ENCODE measurements at places on chromosomes 6 and 20.

DNA sequence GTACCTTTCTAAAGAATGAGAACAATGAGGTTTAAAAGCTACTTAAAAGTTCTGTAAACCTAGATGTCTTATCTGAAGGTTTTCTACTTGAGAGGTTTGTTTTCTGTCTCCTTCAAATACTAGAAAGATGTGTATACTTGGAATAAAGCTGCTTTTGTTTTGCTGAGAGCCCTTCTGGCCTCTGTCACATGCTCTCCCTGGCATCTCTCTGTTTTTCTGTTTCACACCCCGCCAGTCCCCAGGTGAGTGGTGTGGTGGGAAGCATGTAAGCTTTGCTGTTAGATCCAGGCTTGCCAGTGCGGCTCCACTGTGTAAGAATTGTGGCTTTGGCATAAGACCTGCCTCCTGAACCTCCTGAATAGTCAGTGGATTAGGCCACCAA is 56.8 kb downstream of the SNX9 start:
- no peak for DNase-seq

DNA sequence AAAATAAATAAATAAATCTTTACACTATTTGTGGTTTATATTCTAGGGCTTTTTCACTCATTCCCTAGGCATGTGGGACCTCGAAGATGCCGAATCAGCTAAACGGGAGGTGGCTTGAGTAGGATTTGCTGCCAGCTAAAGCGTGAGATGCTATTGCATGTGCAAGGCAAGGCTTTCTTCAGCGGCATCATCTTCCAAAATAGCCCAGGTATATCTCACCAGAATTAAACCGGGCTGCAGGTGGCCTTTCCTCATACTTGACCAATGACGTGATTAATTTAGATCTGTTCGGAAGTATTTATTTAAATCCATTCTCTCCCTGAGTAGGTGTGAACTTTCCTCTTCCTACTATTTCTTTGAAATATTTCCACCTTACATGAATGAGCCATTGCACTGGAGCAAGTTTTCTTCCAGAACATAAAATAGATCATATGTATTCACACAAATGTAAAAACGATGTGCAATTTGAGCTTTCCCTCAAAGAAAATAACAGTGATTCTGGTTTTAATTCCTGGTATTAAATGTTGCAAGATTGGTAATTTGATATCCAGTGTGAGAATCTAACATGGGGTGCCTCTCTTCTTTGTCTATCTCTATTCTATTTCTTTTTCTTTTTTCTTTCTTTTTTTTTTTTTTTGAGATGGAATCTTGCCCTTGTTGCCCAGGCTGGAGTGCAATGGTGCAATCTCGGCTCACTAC is 24.3 kb upstream of the ZNF217 start:
- DNase-seq: no peak

DNA sequence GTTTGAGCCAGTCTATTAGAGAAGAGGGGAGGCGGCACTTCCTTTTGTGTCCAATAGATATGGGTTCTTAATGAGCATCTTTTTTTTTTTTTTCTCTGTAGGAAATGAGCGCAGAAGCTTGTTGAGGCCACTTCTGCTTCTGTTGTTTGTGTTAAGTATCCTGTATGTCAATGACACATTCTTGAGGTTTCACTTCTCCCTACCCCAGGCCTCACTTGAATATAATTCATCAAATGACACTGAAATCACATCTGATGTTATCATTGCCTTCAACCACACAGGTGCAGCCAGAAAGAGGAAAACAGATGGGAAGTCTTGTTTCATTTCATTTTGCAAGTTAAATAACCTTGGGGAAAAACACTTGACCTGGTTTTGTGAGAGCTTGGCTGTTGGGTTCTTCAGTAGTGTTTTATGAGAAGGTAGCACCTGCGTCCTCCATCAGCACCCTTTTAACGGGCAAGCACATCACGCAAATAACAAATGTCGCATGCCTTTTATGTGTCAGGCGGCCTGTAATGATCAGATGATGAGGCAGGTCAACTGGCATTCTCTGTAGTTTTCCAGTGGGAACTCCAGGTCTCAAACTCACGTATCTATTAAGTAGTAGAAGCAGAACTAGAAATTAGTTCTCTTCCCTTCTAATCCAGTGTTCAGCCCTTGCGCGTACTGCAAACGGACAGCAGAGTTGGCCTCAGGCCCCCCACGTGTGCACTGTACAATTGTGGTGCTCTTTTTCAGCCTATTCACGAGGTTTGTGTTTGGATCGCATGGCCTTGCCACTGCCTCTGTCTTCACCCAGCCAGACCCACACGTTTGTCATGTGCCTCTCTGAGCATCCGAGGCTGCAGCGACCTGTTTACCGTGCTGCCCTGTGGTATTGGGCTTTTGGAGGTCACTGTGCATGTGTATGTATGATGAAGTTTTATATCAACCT is 23.5 kb downstream of the PLEKHG1 start:
- DNase-seq: no peak

DNA sequence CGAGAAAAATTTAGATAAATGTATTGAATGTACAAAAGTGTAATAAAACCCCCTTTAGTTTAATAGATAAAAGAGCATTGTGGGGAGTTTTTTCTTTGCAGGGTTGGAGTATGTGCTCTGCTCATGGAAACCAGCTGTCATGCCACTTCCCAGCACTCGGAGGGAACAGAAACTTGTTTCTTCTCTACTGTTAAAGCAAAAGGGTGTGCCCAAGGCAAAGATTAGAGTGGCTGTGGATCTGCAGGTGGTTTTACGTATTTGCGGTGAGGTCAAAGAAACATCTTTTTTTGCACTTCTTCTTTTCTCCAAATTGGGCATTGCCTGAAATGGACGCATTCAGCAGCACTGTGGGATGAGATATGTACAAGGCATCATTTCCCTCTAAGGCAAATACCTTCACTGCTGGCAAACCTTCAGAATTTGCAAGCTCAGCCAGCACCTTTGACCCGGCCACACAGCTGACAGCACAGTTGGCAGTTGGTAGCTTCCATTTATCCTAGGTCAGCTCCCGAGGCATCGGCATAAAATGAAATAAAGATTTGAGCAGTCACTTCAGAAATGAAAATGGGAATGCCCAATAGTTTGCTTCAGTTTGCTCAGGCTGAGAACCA is 178.4 kb upstream of the EYA4 start:
- DNase-seq: no peak

DNA sequence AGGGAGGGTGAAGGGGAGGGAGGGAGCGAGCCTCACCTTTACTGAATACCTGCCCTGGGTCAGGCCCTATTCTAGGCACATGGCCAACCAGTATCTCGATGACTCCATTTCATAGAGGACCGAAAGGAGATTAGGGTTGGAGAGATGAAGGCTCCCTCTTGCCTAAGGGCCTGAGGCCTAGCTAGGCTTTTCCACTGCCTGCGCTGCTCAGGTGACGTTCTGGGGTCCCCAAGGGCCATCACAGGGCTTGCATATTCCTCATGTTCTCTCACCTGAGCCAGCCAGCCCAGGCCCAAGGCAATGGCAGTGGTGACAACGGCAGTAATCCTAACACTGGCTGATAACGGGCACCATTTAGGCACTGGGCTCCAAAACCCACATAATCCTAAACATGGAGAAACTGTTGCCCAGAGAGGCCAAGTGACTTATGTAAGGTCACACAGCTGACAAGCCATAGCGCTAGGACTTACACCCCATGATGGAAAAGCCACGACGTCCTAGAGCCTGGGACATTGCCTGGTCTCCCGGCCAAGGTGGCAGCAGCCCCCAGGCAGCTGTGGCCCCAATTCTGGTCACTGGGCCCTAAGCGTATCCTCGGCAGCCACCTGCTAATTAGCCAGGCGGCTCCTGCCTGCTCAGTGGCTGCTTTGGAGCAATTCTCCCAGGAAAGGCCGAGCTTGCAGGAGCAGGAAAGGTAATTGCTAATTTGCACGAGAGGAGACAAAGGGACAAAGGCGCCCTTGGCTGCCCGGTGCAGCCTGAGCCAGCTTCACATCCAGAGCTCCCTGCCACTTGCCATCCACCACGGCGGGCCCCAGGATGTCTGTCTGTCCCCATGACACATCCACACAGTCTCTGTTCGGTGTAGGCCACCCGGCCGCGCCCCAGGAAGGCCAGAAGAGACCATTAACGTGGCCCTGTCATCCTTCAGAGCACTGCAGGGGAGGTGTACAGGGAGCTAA is 21.5 kb downstream of the NOL4L start:
- no peak for DNase-seq

DNA sequence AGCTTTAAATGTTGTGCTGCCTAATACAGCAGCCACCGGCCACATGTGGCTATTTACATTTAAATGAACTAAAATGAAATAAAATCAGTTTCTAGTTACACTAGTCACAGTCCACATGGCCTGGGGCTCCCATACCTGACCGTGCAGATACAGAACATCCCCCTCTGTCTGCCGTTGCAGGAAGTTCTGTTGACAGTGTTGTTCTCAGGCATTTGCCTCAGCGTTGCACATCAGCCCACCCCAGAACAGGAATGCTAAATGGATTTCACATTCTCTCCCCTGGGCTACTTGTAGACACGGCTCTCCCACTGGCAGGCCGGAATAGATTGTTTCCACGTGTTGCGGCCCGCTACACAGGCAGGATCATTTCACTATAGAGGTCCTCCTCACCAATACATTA is 26.3 kb downstream of the JAG1 start:
- no peak for DNase-seq

DNA sequence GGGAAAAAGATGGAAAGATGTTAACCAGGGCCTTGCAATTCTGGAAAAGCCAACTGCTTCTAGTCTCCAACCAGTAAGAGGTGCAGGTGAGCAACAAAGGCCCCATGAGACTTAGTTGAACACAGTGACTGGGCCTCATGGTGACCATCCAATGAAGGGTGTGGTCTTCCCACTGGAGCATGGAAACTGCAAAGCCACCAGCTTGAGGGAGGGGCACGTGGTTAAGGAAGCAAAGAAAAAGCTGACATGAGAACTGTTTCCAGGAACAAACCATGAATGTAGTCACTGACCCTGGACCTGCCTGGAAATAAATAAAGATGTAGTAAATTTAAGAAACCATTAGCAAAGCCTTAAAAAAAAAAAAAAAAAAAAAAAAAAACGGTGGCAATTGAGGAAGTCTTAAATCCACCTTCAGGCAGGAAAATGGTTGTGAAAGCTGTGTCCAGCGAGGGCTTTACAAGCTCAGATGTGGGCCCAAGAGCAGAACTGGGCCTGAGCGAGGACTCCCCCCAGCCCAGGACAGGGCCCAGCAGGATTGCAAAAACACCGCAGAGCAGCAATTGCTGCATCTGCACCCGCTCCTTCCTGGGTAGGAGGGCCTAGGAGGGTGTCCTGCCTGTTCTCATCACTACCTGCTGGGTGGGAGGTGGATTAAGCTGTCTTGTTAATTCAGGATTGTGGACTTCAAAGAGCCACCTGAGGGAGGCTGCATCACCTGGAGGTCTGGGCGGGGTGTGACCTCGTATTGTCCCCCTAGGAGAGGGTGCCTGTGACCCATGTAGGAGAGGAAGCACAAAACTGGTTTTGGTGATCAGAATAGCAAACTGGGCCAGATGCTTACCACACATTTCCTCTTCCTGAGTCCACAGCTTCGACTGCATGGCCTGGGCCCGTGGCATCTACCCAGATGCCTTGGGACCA is 10.3 kb downstream of the GFRA4 start:
- no peak for DNase-seq

DNA sequence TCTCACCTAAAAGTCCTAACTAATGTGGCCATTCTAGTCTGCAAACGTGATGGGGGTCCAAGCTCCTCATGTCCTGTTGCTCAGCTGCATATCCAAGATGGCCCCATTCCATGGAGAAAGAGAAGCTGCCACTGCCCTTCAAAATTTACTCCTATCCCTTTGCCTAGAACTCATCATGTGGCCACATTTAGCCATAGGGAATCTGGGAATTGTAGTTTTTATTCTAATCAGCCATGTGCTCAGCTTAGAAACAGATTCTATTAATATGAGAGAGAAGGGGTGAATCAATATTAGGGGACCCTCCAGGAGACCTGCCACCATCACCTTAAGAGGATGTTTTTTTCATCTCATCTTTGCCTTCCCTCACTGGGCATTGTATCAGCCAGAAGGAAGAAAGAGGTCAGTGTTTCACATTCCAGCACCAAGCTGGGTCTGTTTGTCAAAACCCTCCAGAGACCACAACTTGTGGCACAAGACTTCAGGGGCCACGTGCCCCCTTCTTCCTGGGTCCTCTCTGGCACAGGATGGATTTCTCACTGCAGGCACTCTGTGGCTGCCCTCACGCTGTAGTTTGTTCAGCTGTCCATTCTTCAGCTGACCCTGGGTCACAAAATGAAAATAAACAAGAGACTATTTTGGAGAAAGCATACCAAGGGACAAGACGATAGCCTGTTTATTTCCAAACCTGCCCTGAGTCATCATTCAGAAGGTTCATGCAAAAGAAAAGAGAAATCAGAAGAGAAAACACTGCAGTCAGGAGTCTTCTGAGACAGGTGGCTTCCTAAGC is 172.0 kb downstream of the EYA2 start:
- DNase-seq: no peak

DNA sequence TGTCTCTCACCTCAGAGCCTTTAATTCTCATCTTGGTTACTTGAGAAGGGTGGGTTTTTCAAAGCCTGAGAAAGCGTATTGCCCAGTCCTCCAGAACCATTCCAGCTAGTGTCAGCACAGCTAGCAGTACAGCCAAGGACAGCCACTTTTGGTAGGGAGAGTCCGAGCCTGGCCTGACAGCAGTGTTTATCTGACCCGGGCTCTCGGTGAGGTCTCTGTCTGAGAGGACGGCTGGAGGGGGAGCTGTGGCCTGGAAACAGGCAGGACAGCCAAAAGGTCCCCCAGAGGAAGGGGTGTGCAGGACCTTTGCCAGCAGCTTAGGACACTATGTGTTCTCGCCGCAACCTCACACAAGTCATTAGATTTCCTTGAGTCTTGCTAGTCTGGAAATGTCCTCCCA is 38.8 kb downstream of the LYRM2 start:
- no peak for DNase-seq

DNA sequence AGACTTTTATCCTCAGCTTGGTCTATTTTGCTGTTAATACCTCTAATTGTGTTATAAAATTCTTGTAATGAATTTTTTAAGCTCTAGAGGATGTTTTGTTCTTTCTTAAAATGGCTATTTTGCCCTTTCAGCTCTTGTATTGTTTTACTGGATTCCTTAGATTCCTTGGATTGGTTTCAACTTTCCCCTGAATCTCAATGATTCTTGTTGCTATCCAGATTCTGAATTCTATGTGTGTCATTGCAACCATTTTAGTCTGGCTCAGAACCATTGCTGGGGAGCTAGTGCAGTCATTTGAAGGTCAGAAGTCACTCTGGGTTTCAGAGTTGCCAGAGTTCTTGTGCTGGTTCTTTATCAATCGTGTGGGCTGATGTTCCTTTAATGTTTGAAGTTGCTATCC is 37.1 kb downstream of the OTOR start:
- DNase-seq: no peak

GRCh38 chr20:15857173-15857784 is 716.0 kb downstream of the KIF16B start:
- no peak for DNase-seq

All from stimulated activated CD8-positive, alpha-beta memory T cell treated with anti-CD3 and anti-CD28 coated beads, Interleukin-7, amount 100 ng/mL, for 48 hours (primary cell).